ENCODE measurements at places on chromosomes 2 and 18.

GRCh38 chr2:102142829-102143449 is 393 bp downstream of the IL1R1 start:
- DNase-seq: no peak

GRCh38 chr2:74877781-74878433 is 44.0 kb downstream of the HK2 start:
- DNase-seq: no peak

DNA sequence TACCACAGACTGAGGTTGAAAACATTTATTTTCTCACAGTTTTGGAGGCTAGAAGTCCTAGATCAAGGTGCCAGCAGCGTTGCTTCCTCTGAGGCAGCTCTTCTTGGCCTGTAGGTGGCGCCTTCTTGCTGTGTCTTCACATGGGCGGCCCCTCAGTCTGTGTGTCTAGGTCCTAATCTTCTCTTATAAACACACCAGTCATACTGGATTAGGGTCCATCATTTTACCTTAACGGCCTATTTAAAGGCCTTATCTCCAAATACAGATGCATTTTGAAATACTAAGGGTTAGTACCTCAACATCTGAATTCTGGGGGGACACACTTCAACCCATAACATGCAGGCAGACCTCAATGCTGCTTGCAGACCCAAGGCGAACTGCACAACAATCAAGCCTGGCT is 4.4 kb upstream of the RMC1 start:
- DNase-seq: peak; percentile 37

DNA sequence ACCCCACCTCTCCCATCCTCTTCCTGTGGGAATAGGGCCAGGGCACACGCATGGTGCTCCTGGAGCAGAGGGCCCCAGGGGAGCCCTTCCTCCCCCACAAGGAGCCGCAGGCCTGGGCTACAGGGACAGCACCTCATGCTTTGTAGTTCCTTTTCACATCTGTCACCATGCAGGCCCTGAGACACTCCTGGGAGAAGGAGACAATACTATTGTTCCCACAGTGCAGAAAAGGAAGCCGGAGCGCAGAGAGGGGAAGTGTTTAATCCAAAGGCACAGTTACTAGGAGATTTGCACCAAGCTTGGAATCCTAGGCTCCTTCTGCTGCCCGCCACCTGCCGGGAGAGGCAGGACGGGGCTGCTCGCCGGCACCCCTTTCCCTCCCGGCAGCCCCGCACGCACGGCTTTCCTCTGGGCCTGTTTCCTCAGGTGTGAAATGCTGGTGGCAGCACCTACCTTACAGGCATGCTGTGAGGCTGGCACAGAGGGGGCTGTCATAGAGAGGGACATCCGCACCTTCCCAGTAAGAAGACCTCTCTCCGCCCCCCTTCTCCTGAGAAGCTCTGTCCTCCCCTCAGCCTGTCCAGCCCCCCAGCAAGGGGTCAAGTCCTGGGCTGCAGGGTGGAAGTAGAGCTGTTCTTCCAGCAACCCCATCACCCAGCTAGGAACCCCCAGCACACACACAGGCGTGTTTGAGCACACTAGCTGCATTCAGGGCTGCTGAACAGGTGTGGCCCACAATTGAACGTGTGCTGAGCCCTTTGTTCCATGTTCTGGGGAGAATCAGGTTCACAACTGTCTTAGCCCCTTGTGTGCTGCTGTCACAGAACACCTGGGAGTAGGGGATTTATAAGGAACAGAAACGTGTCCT is 62.6 kb downstream of the SMAD7 start:
- DNase-seq: no peak

GRCh38 chr2:168529900-168530561 is 74.0 kb downstream of the CERS6 start:
- no peak for DNase-seq

- no peak for DNase-seq
These were observed 148.0 kb upstream of the SLC14A2 start for GRCh38 chr18:45467293-45467692.

- DNase-seq: no peak
These were observed 41.9 kb downstream of the CDC42EP3 start for GRCh38 chr2:37629529-37629928.

- no peak for DNase-seq
These were observed 30.2 kb downstream of the PRKCE start for GRCh38 chr2:45681675-45682074.

DNA sequence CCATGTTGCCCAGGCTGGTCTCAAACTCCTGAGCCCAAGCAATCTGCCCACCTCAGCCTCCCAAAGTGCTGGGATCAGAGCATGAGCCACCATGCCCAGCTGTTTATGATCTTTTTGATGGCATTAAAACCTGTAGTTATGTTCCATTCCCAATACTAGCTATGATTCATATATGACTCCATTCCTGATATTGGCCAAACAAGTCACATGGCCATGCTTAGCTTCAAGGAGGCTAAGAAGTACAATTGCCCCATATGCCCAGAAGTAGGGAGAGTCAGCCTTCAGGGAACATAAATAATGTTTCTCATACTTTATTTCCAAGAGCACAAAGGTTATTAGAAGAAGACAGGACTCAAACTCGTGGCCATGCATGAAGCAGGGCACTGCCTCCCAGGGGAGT is 132.4 kb upstream of the RAB6C start:
- no peak for DNase-seq

GRCh38 chr2:2024751-2025481 is 280.6 kb upstream of the PXDN start:
- no peak for DNase-seq

DNA sequence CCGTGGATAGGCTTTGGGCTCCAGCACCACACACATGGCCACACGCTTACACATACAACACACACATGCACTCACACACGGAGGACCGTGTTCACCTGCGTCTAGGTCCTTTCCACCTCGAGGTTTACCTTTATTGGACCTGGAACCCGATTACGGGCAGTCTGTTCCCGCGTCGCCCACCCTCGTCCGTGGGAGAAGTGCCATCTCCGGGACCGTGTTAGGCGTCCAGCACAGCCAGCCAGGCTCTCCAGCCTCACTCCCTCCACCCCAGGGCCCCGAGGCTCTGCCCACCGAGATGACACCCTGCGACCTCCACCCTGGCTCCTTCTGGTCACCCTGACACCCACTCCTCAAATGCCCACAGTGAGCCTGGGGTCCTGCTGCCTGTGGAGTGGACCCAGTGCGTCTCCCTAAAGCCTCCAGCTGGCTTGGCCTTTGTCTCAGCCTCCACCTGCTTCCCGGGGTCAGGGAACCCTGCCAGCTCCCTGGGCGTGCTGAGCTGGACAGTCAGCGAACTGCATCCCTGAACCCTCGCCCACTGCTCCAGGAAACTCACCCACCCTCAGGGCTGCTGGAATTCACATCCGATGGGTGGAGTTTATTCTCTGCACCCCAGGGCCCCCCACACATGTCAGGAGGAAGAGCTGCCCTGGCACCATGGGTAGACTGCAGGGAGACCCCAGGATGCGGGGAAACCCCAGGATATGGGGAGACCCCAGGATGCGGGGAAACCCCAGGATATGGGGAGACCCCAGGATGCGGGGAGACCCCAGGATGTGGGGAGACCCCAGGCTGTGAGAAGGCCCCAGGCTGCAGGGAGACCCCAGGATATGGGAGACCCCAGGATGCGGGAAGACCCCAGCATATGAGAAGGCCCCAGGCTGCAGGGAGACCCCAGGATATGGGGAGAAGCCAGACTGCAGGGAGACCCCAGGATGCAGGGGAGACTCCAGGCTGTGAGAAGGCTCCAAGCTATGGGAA is 33.0 kb downstream of the ADI1 start:
- DNase-seq: no peak

DNA sequence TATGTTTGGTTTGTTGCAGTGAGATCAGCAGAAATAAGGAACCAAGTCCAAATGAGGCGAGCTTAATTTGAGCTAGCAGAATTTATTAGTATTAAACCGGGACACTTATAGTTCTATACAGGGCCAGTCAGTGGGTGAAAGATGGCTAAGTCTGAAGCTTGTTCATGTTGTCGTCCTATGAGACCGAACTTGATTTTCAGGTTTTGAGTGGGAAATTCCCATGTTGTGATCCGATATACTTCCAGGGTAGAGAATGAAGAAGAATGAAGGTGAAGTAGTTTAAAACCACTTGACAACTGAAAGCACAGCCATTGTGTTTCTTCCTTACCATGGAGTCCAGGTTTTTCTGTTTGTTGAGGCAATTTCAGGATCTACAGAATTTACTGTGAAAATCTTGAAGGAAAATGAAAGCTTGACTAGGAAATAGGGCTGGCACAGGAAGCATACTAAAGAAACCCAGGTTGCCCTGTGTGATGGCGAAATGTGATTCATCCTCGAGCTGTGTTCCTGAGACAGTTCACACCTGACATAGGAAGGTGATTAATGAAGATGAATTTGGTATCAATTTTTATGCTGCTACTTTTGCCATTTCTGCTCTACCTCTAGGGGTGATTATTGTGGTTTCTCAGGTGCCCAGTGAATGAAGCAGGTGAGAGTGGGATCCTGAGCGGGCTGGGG is 37.6 kb upstream of the MGAT5 start:
- no peak for DNase-seq

GRCh38 chr2:242031481-242032019 is 162.0 kb downstream of the RTP5 start:
- DNase-seq: peak; percentile 54

- no peak for DNase-seq
These were observed 335.9 kb downstream of the DLGAP1 start for GRCh38 chr18:4119127-4119648.

GRCh38 chr18:59276047-59276446 is 2.8 kb upstream of the RAX start:
- DNase-seq: no peak

DNA sequence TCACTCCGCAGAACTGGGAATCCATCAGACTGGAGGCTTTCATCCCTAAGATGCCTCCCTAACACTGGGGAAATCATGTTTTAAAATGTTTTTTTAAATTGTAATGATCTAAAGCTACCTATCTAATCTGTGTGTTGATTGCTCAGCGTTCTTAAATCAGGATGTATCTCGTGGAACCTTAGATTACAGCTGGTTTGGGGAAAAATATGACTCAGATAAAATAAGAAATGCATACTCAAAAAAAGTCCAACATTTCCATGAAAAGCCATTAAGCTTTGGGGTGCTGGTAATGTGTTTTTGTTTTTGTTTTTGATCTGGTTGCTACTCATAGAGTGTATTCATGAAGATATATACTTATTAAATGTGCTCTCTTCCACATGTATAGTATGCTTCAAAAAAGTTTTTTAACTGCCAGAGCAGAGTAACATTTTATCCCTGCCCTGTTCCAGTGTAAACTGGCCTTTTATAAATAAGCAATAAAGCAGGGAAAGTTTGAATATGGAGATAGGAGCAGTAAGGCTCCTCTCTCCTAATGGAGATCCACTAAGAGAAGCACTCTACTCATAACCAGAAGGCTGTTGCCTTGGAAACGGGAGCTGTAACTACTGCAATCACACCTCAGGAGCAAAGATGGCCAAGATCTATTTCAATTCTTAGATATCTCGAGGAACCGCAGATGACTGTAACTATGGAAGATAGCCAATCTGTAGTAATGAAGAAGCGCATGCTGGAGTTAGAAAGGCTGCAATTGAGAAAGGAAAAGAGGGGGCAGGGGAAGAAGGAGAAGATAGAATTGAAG is 41.6 kb downstream of the ANKRD44 start:
- no peak for DNase-seq

DNA sequence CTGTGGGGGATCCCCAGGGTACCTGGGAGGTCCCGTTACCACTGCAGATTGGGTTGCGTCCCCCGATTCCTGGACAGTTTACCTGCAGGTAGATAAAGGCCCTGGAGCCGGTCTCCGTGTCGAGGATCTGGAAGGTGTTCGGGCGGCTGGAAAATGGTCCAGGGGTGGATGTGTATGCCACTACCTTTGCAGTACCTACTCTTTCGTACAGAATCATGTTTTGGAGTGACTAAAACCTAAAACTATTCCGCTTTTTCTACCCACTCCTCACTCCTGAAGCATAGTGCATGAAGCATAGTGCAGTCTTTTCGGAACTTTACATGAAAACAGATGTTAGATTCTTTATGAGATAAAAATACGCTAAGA is 418 bp downstream of the WDR75 start:
- DNase-seq: no peak

GRCh38 chr2:95020275-95021022 is 5.1 kb upstream of the MAL start:
- no peak for DNase-seq

DNA sequence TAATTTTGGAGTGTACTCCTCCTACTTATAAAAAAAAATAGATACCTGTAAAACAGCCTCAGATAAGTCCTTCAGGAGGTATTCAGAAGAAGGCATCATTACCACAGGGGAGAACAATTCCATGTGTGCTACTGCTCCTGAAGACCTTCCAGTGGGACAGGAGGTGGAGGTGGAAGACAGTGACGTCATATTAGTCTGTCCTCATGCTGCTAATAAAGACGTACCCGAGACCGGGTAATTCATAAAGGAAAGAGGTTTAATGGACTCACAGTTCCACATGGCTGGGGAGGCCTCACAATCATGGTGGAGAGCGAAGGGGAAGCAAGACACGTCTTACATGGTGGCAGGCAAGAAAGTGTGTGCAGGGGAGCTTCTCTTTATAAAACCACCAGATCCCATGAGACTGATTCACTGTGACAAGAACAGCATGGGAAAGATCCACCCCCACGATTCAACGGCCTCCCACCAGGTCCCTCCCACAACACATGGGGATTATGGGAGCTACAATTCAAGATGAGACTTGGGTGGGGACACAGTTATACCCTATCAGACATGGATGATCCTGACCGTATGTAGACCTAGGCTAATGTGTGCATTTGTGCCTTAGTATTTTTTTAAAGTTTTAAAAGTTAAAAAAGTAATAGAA is 98.4 kb downstream of the NDUFA10 start:
- no peak for DNase-seq

- no peak for DNase-seq
These were observed 787 bp upstream of the TBR1 start for GRCh38 chr2:161415034-161415986.

GRCh38 chr2:49798570-49798969 is 644.3 kb upstream of the FSHR start:
- no peak for DNase-seq

GRCh38 chr18:24539866-24540617 is 79.6 kb downstream of the HRH4 start:
- no peak for DNase-seq

DNA sequence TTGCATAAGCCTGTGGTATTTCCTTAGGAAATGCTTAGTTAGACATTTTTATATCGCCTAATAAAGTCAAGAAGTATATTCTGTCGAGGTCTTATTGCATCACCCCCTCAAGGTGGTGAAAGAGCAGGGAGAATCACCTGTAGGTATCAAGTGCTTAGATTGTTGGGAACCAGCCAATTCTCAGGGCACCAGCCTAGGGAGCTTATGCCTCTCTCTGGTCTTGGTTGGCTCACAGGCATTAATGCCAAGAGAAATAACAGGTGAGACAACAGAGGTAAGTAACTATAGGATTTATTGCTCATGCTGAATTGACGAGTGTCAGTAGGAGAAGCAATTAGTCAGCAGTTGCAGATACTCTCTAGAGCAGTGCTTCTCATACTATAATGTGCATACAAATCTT is 663.3 kb upstream of the ZNF804A start:
- no peak for DNase-seq

DNA sequence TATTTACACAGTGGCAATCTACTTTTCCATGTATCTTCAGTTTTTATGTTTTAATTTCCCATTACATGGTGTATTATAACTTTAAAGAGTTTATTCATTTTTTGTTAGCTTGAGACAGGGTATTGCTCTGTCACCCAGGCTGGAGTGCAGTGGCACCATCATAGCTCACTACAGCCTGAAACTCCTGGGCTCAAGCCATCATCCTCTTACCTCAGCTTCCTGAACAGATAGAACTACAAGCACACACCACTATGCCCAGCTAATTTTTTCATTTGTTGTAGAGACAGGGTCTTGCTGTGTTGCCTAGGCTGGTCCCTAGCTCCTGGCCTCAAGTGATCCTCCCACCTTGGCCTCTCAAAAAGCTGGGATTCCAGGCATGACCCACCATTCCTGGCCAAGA is 66.8 kb downstream of the COA5 start:
- DNase-seq: no peak
